ENCODE measurements at places on chromosomes 2 and 18.

- DNase-seq, result no peak
Measured at GRCh38 chr18:57220480-57220879, 73.6 kb downstream of the BOD1L2 start.

DNA sequence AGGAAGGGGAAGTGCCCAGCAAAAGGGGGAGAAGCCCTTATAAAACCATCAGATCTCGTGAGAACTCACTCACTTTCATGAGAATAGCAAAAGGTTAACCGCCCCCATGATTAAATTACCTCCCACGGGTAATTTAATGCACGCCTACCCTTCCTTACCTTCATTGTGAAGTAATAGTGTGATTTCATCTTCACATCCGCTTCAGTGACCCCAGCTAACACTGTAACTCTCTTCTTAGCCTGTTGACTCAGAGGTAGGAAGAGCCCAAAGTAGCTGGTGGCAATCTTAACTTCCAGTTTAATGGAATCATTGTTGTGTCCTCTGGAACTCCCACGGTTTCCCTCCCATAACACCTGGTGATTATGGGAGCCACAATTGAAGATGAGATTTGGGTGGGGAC lies 120.5 kb downstream of the GULP1 start:
- DNase-seq, result no peak

GRCh38 chr2:23940718-23941620 lies 706 bp downstream of the UBXN2A start:
- peak; percentile 73 for DNase-seq

GRCh38 chr2:67846370-67847070 lies 216.3 kb downstream of the C1D start:
- peak; percentile 49 for DNase-seq

- no peak for DNase-seq
Measured at GRCh38 chr18:37222999-37223378, 342.6 kb downstream of the CELF4 start.

- no peak for DNase-seq
Measured at GRCh38 chr2:125564471-125564870, 1091.5 kb upstream of the GYPC start.

GRCh38 chr2:8590938-8591337 lies 90.9 kb upstream of the ID2 start:
- DNase-seq, result no peak

DNA sequence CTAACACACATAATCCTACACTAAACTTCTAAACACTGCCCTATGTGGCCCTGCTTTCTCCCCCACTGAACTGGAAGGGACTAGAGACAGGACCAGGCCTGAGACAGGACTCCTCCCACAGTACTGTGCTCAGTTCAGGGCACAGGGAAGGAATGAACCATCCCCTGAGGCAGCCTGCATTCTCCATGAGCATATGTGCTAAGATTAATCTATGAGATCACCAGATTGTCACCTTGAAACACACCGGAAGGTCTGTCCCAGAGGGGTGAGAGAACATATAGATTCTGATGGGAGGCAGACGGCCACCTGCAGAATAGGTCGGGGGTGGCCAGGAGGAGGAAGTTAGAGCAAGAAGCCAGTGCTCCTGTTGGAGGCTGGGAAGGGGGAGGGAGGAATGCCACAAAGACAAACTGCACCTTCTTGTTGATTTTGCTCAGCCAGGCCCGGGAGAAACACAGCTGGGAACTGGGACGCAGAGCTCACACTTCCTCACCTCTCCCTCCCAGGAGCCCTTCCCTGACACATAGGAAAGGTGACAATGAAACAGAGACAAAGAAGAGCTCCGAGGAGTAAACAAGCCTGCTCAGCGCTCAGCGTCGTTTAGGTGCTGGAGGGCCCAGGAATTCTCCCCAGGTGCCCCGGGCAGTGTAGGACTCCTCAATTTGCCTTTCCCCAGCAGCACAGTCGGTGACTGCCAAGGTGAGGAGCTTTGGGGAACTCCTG lies 52.1 kb downstream of the ZBTB7C start:
- DNase-seq, result no peak

GRCh38 chr2:120283649-120284048 lies 31.0 kb downstream of the RALB start:
- DNase-seq, result no peak

DNA sequence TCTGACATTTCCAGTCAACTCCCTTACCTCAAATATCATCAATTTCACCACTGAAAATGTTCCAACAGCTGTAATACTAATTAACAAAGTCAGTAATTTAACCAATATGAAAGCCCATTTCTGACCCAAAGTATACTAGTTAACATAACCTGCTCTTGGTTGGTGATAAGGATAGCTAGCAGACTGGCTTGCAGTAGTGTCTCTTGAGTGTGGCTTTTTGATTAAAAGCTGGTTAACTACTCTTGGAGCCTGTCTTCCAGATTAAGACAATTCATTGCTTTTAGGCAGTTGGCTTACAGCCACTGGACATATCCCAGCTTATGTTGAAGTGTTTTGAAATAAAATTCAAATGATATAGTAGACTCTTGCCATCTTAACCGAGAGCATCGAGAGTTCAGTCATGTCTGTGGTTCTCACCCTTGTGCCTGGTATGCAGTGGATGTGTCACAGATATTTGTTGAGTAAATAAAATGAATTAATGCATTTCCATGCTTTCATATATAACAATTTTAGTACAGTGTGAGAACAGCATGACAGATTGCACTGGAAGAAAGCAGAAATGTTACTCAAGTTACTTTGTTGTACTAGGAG lies 158.1 kb downstream of the TANC1 start:
- no peak for DNase-seq

- no peak for DNase-seq
Measured at GRCh38 chr2:240393831-240394410, 41.5 kb upstream of the GPC1 start.

- DNase-seq, result peak; percentile 71
Measured at GRCh38 chr18:67199993-67200617, 316.4 kb downstream of the DSEL start.

DNA sequence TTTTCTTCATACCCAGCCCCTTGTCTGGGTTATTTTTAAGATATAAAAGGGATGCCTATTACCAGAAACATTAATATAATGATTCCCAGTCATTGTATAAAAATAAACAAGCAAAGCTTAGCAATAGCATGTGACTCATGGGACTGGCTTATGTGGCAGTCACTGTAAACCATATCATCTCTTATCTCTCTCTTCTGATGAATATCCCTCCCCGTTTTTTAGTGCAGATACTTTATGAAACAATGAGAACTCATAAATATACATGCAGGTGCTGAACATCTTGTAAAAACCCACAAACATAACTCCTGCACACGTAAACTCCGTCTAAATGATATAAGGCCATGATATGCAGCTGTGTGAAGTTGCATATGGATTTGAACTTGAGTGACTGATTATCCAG lies 154.9 kb downstream of the MGAT5 start:
- DNase-seq, result no peak

- no peak for DNase-seq
Measured at GRCh38 chr2:241035142-241035817, 36.9 kb downstream of the SNED1 start.

DNA sequence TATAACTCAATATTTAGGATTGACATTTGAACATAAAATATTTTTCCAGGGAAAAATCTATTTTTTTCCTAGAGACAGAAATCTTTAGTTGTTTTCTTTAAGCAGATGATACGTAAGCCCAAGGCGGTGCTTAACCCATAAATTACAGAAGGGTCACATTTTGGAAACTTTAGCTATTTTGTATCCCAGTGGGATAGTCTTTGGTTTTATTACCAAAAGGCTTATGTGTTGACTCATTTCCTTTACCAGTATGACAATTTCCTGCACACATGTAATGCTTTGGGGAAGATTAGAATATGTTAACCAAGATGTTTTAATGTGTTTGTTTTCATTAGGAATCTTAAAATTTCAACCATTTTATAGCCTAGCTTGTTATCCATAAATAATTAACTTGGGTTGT lies 24.8 kb downstream of the DYNC1I2 start:
- no peak for DNase-seq

- DNase-seq, result peak; percentile 97
Measured at GRCh38 chr2:135530313-135531230, at the start of gene ZRANB3. Gene ZRANB3, minus strand, starts transcription at chr2:135531218.

GRCh38 chr2:94982675-94983074 lies 42.8 kb upstream of the MAL start:
- no peak for DNase-seq

DNA sequence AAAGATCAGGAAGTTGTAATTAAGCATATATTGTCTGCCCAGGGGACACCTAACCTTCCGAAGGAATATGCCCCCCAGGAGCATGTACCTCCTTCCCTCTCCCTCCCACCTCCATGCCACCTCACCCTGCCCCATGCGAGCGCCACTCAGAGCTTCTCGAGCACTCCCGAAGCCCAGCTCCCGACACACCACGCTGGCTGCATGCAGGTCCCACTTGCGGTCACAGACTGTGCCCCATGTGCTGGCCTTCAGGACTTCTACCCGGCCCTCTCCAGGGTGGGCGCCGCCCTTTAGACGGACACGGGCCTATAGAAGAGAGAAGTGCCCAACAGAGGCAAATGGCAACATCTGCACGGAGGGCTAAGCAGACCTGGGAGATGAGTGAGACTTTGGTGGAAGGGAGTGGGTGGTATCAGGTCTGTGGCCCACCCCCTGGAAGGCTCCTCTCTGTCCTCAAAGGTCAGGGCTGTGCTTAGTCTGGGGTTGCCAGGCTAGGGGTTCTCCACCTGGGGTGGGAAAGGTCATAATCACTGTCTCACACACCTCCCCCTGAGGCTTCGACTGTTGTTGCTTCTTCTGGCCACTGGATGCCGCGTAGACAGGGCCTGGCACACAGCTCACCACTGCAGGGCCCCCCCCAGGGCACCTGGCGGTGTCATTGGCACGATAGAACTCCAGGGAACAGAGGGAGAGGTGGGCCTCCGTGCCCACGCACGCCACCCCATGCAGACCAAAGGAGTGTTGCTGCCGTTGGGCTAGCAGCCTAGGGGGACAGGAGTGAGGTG lies 6.6 kb downstream of the HTRA2 start:
- DNase-seq, result no peak

DNA sequence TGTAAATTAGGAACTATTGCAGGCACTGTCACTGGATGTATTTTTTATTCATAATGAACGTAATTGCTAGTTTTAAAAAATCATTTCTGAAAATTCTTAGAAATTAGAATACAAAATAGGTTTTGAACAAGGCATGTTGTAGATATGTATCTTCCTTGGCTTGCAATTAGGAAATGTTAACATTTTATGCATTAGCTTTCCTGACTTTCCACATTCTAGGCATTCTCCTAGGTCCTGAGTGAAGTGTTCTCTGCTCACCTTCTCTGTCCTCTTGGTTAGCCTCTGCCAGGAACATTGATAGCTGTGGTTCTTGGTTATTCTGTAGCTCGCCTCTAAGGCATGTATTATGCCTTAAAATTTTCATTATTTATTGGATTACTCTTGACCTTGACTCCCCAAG lies 130.3 kb downstream of the FHOD3 start:
- DNase-seq, result no peak

DNA sequence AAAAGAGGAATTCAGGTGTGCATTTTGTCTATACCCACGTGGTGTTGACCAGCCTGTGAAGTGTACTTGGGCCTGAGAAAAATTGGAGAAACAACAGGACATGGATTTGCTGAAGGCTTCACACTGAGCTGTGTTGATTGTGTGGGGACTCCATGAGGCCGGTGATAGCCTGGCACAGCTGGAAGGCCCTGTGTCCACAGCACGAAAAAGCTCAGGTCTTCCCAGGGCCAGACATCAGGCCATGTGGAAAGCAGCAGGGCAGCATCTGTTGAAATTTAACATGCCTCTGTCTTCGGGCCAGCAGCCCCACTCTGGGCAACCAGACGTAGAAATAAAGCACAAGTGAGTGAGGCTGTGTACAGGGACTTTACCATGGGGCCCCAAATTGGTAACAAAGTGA lies 84.1 kb downstream of the HS6ST1 start:
- no peak for DNase-seq

- DNase-seq, result no peak
Measured at GRCh38 chr2:144595686-144596072, 75.8 kb upstream of the ZEB2 start.

DNA sequence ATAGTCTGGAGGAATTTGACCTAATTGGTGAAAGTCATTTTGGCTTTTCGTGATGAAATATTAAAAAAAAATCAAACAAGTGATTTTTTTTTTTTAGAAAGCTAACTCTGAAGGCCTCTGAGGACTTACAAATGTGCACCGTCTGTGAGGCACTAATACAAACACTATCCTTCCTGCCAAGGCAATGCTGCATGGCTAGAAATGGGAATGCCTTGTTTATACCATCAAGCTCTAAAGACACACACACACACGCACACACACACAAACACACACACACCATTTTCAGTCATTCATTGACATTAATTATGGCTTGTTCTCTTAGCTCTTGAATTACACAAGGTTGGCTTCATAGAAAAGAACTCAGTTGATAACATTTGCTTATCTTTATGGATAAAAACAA lies 1242.0 kb upstream of the ACVR2A start:
- no peak for DNase-seq

DNA sequence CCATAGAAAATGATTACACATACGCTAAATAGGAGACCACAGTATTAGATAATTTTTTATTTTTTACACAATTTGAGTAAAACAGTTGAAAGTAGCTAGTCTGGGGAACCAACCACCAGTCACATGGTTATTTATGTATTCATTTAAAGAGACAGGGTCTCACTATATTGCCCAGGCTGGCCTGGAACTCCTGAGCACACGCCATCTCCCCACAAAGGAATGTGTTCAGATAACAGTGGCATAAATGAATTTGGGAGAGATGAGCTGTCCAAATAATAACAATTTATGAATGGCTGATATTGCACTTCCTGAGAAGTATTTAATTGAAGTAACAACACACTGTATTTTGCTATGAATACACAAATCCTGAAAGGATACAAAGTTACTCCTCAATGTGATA lies 39.7 kb downstream of the KIDINS220 start:
- no peak for DNase-seq

DNA sequence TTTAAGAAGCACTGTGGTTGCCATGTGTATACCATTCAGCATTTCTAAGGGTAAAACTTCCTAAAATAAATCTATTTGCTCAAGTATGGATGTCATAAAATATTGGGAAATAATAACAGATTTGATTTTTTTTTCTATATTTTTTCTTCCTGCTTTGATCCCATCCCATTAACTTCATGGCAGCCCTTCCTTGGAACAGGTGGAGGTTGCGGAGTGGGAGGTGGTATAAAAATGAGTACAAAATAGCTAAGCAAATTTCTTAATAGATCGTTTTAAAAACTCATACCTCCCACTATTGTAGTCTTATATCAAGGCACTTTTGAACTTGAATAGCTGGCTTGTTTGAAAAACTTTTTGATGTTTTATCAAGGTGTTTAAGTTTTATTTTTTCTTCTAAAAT lies 152.1 kb upstream of the KYNU start:
- DNase-seq, result no peak

- no peak for DNase-seq
Measured at GRCh38 chr2:26742048-26742770, 21.9 kb upstream of the SLC35F6 start.

GRCh38 chr2:33022989-33023727 lies 76.4 kb downstream of the LTBP1 start:
- no peak for DNase-seq

DNA sequence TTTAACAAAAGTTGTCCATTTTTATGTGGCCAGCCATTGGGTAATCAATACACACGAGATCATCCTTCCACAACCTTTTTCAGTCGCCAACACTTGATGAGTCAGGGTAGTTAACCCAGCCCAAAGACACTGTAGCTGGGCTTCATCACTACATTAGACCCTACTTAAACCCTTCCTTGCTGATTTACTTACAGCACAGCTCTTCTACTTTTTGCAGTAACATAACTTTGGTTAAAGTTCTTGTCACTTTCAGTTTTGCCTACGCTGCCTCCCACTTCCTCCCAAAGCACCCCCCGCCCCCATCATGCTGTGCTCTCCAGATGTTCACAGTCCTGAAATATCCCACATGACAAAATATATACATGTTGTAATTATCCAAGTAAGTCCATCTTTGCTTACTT lies 103.6 kb downstream of the CDK15 start:
- peak; percentile 57 for DNase-seq
